ENCODE measurements at places on chromosomes 1 and 21.

GRCh38 chr1:36834586-36834985, 199.7 kb downstream of the GRIK3 start:
- DNase-seq = no peak

DNA sequence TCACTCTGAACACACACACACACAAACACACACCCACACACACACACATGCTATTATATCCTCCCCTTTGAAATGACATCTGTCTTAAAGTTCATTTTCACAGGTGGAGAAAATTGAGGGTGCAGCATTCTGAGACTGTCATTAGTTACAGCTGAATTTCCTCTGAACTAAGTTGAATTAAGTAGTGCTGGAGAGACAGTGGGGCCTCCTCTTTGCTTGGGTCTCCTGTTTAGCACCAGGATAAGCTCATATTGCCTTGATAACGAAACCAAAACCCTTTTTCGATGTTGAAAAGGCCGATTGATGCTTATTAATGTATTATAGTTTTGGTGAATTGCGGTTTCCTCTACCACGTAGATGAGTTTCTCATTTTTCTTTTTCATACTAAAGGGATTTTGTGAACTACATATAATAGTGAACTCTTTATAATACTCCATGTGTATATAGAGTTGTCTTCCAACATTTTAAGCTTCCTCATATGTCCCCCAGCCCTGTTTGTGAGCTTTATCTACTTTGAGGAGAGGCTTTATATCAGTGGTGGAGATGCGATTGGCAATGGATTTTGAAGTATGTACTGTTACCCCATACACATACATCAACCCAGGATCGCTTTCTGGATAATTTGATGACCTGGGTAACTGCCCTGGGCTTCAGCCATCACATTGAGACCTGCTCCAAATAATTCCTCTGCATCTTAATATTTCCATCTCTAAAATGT, 17.4 kb downstream of the DYNLT5 start:
- no peak for DNase-seq

GRCh38 chr1:9612871-9613624, 24.3 kb downstream of the TMEM201 start:
- no peak for DNase-seq

DNA sequence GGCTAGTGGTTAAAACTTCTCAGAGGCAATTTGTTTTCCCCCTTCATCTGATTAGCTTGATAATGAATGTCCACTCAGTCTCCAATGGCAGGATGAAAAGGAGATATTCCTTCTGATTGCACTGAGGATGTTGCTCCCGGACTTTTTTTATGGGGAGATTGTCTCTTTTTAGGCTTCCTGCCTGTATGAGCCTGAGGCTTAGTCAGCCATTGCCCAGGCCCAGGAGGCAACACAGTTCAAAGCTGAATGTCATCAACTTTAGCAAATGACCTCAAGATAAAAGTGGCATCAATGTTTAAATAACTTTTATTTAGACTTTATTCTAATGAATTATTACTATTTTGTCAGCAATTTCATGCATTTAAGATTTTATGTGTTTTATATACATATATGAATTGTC, 162.9 kb upstream of the PTBP2 start:
- DNase-seq = no peak

DNA sequence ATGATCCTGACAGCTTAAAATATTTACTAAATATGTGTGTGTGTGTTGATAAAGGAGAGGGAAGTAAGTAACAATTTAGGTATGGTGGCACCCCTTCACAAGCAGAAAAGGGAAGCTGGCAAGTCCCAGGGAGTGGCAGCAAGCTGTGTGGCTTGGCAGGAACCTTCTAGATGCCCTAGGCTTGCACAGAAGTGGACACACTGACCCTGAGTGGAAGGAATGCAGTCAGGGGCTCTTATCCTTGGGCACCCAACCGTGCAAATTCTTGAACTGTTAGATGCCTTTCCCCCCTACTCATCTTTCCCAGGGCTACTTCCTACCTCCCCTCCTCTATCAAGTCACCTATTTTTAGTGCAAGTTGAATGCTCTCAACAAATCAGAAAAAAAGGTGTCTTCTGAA, 18.9 kb downstream of the ACP6 start:
- DNase-seq = no peak

DNA sequence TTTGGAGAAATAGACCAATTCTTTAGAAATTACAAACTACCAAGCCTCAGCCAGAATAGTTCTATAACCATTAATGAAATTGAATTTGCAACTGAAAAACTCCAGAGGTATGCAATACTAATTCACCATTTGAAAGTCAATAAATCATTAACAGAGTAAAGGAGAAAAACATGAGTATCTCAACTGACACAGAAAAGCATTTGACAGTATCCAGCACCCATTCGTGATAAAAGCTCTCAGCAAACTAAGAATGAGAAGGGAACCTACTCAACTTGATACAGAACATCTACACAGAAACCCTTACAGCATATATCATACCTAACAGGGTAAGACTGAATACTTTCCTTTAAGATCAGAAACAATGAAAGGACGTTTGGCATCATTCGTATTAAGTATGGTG, 54.3 kb downstream of the ST6GALNAC5 start:
- DNase-seq = no peak

GRCh38 chr1:202078241-202078640, 44.5 kb upstream of the GPR37L1 start:
- no peak for DNase-seq

GRCh38 chr1:35838693-35839245, 31.0 kb downstream of the AGO4 start:
- DNase-seq = no peak

GRCh38 chr1:46131093-46131492, 1.3 kb downstream of the PIK3R3 start:
- no peak for DNase-seq

DNA sequence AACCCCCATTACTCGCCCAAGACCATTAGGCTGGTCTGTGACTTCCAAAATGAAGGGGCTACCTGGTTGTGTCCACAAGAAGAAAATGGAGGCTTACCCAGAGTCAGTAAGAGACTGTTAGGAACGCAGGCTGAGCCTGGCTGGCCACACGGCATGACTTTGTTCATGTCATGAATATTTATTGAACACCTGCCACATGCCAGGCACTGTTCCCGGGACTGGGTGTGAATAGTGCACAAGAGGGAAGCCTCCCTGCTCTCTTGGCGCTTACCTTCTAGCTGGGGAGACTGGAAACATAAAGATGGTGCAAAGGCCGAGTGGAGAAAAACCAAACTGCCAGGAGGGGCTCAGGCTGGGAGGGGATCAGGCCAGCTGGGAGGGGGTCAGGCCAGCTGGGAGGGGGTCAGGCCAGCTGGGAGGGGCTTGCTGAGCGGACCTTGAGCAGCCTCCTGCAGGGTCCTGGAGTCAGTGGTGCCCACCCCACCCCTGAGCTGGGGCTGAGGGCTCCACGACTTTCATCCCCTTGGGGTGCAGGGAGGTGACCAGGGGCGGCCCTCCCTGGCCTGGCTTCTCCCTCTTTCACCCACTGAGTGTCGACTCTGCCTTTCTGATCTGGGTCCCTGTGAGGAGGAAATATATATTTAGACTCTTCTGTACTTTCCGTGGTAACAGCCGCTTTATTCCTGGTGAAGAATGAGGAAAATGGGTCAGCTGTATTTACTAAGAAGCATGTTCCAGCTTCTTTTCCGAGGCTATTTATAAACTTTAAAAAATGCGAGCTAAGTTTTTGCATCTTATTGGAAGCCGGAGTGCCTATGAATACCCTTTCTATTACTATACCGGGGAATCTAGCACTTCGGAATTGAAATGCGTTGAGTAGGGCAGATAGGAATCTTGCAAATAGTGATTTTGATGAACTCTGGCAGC, 139.0 kb downstream of the CAMTA1 start:
- DNase-seq = no peak

DNA sequence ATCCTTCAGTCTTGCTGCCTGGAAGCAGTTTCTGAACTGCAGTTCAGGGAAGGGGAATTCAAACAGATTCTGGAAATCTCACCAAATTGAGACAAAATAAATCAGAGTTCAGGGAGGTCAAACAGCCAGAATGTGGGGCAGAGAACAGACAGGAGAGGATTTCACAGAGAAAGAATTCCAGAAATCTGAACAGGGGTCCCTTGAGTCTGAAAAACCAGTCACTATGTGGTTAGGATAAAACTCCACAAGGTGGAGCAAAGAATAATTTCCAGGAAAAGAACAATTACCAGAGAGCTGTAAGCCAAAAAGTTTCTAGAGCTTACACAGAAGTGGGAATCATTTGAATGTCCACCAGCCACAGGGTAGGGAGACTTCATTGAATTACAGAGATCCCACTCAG, 84.7 kb downstream of the URB2 start:
- DNase-seq = no peak
